ENCODE measurements at places on chromosomes 6 and 20.

DNA sequence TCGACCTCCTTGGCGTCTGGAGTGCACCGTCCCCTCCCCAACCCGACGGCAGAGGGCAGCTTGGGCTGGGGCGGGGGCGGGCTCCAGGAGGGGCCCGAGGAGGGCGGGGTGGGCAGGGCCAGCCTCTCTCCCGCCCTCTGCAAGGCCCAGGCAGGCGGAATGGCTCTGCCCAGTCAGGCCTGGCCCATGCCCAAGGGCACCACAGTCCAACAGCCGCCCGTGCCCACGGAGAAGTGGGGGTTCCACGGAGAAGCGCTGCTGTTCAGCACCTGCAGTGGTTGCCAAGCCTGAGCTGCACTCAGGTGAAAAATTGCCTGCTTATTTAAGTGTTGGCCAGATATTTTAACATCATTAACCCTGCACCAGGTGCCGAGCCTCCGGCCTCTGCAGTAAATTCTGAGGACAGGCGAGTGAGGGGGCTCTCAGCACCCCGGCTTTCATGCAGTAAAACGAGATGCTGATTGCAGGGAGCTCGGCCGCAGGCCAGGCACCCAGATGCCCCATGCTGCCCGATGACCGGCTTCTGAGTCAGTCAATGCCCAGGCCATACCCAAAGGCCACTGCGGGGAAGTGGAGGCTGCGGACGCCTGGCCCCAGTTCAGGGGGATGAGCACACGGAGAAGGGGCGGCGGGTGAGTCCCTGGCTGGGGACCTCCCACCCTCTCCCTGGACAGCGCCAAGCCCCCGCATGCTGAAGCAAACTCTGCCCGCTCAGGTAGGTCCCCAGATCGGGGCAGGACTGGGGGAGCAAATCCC is at the start of gene SRMS:
SRMS (minus strand) TSS at position 25 of the 756 bp plus-strand sequence. CDS start 286 bp downstream, outside the sequence.
- H3K27me3 ChIP-seq, result peaks cover 47% of the 10 kb centered on the region
- no peak within 1 kb of the TSS for H3K4me3 ChIP-seq
- H3K27ac ChIP-seq, result no peak within 1 kb of the TSS
- no peak for DNase-seq
- H3K4me1 ChIP-seq, result peaks cover 25% of the 10 kb centered on the region

DNA sequence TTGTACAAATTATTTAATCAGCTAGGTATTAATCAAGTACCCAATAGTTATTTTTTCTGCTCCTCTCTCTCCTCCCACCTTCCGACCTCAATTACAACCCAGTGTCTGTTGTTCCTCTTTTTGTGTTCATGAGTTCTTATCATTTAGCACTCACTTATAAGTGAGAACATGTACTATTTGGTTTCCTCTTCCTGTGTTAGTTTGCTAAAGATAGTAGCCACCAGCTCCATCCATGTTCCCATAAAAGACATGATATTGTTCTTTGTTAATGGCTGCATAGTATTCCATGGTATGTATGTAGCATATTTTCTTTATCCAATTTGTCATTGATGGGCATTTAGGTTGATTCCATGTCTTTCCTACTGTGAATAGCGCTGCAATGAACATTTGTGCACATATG is 652.8 kb upstream of the CITED2 start:
- H3K27ac ChIP-seq, result no peak overlapping the region
- H3K4me3 ChIP-seq, result no peak overlapping the region
- DNase-seq, result no peak
- H3K27me3 ChIP-seq, result no peaks in the 10 kb centered on the region
- H3K36me3 ChIP-seq, result no peaks in the 10 kb centered on the region
- no peaks in the 10 kb centered on the region for H3K4me1 ChIP-seq

DNA sequence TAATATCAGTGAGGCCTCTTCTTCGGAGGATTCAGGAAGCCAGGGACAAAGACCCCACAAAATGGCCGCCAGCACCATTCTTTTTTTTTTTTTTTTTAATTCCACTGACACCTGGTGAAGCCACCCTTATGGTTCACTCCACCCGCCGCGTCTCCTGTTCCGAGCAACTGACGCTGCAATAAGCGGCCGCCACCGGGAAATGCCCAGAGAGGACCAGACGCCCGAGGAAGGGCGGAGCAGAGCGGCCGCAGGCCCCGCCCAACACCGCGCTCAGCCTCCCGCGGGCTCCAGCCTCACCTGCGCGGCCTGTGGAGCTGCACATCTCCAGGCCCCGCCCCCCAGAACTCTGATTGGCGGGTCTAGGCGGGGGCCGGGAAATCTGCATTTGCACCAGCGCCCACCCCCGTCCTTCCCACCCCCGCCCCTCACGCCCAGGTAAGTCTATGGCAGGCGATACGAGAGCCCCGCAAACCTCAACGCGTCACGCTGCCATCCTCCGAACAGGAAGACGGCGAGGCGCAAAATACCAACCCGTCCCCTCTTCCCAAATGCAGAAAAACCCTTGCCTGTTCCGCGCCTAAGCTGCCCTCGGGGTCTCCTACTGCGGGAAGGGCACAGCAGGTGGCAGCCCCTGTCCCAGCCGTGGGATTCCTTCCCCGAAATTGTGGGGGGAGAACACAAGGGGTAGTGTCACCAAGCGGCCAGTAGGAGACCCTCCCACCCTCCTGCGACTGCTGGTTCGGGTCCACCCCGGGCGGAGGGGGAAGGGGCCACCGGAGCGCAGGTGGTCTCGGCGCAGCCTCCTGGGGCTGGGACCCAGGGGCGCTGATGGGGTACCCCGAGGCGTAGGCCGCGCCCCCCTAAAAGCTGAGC is 960 bp downstream of the ATP9A start:
- no peaks in the 10 kb centered on the region for H3K4me1 ChIP-seq
- H3K36me3 ChIP-seq, result no peaks in the 10 kb centered on the region
- peak; percentile 92 for DNase-seq
- H3K27me3 ChIP-seq, result no peaks in the 10 kb centered on the region
- H3K4me3 ChIP-seq, result peak overlapping the region; percentile 54

GRCh38 chr6:114281496-114281895 is 61.3 kb downstream of the HS3ST5 start:
- no peaks in the 10 kb centered on the region for H3K27me3 ChIP-seq
- H3K27ac ChIP-seq, result no peak overlapping the region
- no peaks in the 10 kb centered on the region for H3K36me3 ChIP-seq
- no peak for DNase-seq

DNA sequence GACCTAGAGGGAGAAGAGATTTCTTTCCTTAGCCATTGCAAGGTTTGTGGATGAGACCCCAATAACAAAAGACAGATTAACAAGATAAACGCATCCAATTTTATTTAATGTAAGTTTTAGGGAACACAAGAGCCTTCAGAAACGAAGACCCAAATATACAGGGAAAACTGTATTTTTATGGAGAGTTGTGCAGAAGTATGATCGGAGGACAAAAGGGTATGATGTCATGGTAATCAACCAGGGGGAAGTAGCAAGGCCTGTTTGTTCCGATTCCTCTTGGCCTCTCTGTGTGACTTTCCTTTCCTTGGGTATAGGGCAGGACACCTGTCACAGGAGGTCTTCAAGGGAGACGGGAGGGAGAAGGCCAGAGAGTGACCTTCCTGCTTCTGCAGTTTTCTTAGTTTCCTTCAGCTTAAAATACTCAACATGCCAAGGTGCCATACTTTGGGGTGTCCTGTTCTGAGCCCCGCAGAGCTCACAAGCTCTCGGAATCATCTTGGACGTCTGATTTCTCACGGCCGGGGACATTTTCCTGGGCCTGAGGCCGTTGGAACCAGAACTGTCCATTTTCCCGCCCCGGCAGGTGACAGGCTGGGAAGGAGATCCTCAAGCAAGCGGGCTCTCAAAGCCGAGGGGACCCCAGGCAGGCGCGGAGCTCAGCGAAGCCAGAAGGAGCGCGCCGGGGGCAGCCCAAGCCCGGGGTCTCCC is 21.7 kb downstream of the TMC2 start:
- no peak overlapping the region for H3K27ac ChIP-seq
- H3K27me3 ChIP-seq, result no peaks in the 10 kb centered on the region
- H3K4me3 ChIP-seq, result no peak overlapping the region
- H3K36me3 ChIP-seq, result no peaks in the 10 kb centered on the region
- no peak for DNase-seq

GRCh38 chr20:36808317-36809257 is 35.0 kb upstream of the DSN1 start:
- no peaks in the 10 kb centered on the region for H3K4me1 ChIP-seq
- no peak overlapping the region for H3K4me3 ChIP-seq
- H3K36me3 ChIP-seq, result no peaks in the 10 kb centered on the region
- DNase-seq, result peak; percentile 90

- no peaks in the 10 kb centered on the region for H3K27me3 ChIP-seq
- no peak overlapping the region for H3K4me3 ChIP-seq
- H3K36me3 ChIP-seq, result no peaks in the 10 kb centered on the region
- no peak overlapping the region for H3K27ac ChIP-seq
- no peaks in the 10 kb centered on the region for H3K4me1 ChIP-seq
Measured at GRCh38 chr20:21840991-21841390, 135.5 kb downstream of the PAX1 start.

DNA sequence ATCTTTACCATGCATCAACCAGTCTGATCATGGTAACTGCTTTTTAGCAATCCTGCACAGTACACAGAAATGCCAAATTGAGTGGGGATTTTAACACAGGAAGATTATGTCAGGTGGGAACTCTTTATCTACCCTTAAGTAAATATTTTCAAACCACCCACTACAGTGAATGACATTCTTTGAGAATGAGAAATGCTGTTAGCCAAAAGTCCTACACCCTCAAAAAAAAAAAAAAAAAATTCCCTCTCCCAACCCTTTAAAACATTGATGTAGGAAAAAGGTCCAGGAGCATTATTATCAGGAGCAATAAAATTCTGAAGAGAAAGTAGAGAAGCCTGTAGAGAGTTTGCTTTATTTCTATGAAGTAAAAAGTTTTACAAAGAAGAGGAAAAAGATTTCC is 307.2 kb upstream of the THEMIS start:
- H3K36me3 ChIP-seq, result no peaks in the 10 kb centered on the region
- H3K4me1 ChIP-seq, result no peaks in the 10 kb centered on the region
- H3K27me3 ChIP-seq, result no peaks in the 10 kb centered on the region
- DNase-seq, result no peak

GRCh38 chr6:33694401-33694931 is 17.0 kb downstream of the UQCC2 start:
- H3K4me3 ChIP-seq, result no peak overlapping the region
- DNase-seq, result peak; percentile 35
- H3K27me3 ChIP-seq, result no peaks in the 10 kb centered on the region
- H3K36me3 ChIP-seq, result peaks cover 98% of the 10 kb centered on the region
- H3K4me1 ChIP-seq, result no peaks in the 10 kb centered on the region

GRCh38 chr20:19977373-19977770 is 39.8 kb upstream of the NAA20 start:
- no peak overlapping the region for H3K4me3 ChIP-seq
- H3K27ac ChIP-seq, result no peak overlapping the region
- no peaks in the 10 kb centered on the region for H3K4me1 ChIP-seq
- peaks cover 3% of the 10 kb centered on the region for H3K36me3 ChIP-seq

- H3K27ac ChIP-seq, result no peak overlapping the region
- H3K4me3 ChIP-seq, result no peak overlapping the region
- DNase-seq, result no peak
- H3K36me3 ChIP-seq, result no peaks in the 10 kb centered on the region
Measured at GRCh38 chr6:115830895-115831294, 229.8 kb downstream of the FRK start.

DNA sequence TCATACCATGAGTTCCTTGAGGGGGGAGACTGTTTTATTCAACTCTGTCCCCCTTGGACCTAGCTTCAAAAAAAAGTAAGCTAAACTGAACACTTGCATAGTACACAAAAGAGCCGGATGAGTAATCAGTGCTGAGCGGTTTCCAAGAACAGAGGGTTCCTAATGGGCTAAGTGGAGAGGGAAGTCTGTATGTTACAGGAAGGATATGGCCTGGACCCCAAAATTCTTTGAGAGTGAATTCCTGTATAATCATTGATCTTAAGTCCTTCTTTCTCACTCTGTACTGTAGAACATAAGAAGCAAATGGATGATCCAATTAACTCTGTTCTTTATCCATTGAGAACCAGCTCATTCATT is 324.7 kb upstream of the CNR1 start:
- H3K4me1 ChIP-seq, result no peaks in the 10 kb centered on the region
- H3K27me3 ChIP-seq, result no peaks in the 10 kb centered on the region
- no peak overlapping the region for H3K4me3 ChIP-seq
- DNase-seq, result no peak
- H3K36me3 ChIP-seq, result no peaks in the 10 kb centered on the region

- H3K27ac ChIP-seq, result no peak overlapping the region
- peaks cover 13% of the 10 kb centered on the region for H3K4me1 ChIP-seq
- no peak overlapping the region for H3K4me3 ChIP-seq
- no peak for DNase-seq
- no peaks in the 10 kb centered on the region for H3K36me3 ChIP-seq
Measured at GRCh38 chr20:53760025-53760441, 166.4 kb upstream of the ZNF217 start.

GRCh38 chr6:28005152-28005890 is 48.3 kb downstream of the OR2B6 start:
- no peak for DNase-seq
- H3K27me3 ChIP-seq, result peaks cover 6% of the 10 kb centered on the region
- H3K4me1 ChIP-seq, result no peaks in the 10 kb centered on the region
- H3K36me3 ChIP-seq, result no peaks in the 10 kb centered on the region

- H3K27me3 ChIP-seq, result no peaks in the 10 kb centered on the region
- H3K27ac ChIP-seq, result peak overlapping the region; percentile 79
- H3K4me3 ChIP-seq, result no peak overlapping the region
- peak; percentile 88 for DNase-seq
Measured at GRCh38 chr6:30885999-30886896, 1.9 kb downstream of the DDR1 start.

DNA sequence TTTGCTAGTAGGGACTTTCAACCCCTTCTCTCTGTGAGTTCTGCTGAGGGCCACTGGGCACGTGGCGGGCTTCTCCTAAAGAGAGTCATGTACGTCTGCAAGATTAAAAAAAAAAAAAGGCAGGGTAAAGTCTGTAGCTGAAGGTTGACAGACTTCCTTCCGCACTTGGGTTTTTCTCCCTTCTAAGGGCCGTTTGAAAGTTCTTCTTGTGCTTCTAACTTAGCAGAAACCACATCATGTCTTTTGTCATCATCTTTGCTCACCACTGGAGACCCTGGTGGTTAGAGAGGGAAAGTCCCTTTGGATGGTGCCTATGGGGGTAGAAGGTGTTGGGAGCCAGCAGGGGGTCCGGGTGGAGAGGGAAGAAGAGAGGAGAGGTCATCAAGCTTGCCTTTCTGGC is 31.4 kb downstream of the PRDM1 start:
- no peaks in the 10 kb centered on the region for H3K36me3 ChIP-seq
- no peaks in the 10 kb centered on the region for H3K27me3 ChIP-seq
- DNase-seq, result peak; percentile 64

GRCh38 chr20:53493311-53493857 is 100.3 kb downstream of the ZNF217 start:
- no peaks in the 10 kb centered on the region for H3K36me3 ChIP-seq
- DNase-seq, result no peak
- no peak overlapping the region for H3K27ac ChIP-seq
- H3K4me3 ChIP-seq, result no peak overlapping the region
- H3K27me3 ChIP-seq, result no peaks in the 10 kb centered on the region

Data from small intestine (tissue), 16 donors.